ENCODE measurements at places on chromosomes 4 and X. TPM values are rescaled to one million over a fixed set of nuclear protein-coding genes. Genes with fewer than 3 reads are reported as not detected.

- no peak for DNase-seq
These were observed 39.5 kb downstream of the ZFYVE28 start for GRCh38 chr4:2378898-2379297.

DNA sequence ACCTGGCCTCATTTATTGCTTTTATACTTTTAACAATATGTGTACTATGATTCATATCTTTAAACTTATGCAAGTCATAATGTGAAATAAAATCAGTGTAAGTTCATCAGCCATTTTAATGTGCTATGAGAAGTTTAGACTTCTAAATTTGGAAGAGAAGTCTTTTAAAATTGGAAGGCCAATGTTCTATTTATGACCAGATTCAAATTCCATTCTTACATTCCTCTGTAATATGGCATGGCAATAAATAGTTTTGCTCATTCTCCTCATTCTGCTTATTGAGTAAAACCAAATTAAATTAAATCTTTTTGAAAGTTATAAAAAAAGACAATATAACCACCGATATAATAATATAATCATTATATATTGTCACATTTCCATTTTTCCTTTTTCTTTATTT is 126.2 kb downstream of the SORBS2 start:
- DNase-seq = no peak

DNA sequence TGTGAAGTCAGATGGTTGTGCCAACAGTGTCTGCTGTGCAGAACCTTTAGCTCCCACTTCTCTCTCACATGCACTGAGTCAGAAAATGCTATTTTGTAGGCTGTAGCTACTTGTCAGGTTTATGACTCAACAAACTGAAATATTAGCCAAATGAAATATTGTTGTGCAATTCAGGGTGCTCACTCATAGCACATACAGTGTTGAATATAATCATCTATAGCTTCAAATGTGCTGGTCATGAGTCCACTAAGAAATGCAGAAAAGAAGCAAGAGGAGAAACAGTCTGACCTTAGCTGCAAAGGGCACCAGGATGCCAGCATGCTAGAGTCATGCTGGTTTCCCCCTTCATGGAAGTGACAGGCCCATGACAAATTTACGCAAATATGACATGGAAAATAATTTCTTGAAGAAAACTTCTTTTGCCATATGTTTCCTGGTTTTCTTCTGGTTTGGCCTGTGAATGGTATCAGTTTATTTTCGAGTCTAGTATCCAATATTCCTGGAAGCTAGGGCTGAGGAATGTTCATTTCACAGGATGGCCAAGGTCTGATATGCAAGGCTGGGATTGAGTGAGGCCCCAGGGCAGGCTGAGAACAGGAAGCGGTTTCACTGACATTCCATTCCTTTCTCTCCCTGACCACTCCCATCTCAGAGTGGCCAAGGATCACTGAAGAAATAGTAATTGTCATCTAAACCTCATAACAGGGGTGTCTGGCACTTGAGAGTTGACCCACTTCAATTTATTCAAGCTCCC is 10.3 kb upstream of the CXCL2 start:
- DNase-seq = no peak

GRCh38 chr4:978957-979701 is 5.8 kb upstream of the DGKQ start:
- no peak for DNase-seq

DNA sequence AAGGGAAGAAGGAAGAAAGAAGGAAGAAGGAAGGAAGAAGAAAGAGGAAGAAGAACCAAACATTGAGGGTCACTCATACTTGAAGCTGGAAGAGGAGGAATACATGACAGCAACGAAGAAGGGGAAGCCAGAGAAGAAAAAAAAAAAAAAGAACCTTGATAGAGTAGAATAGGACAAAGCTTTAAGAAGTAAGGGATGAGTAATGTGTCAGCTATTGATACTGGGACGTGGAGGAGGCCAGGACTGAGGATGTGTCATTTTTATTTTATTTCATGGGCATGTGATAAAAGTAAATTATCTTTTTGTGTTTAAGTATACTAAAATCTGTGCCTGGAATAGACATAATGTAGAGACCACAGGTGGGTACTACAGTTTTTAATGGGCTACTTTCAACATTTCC is 6.4 kb downstream of the EDA2R start:
- no peak for DNase-seq

Gene NUDT11
- 5.6 TPM for polyA plus RNA-seq

Gene GPRIN3
- 0.66 TPM for polyA plus RNA-seq

Gene TLR3
- 4.7 TPM for polyA plus RNA-seq

Gene MGARP
- polyA plus RNA-seq = 1.5 TPM

Gene IGSF1
- 0.24 TPM for polyA plus RNA-seq
